Lower leg skin (tissue), 4 donors: ENCODE measurements at places on chromosomes 7 and 10. TPM values are rescaled to one million over a fixed set of nuclear protein-coding genes. Genes with fewer than 3 reads are reported as not detected.
A peak's percentile ranks its signal among the peaks of the same experiment; 100 is the strongest.

GRCh38 chr7:148587076-148587475 lies 3.5 kb upstream of the C7orf33 start:
- no peak for DNase-seq

GRCh38 chr7:29483219-29484104 lies 80.2 kb upstream of the PRR15 start:
- DNase-seq = no peak

- DNase-seq = peak; percentile 6
These were observed 145.6 kb upstream of the FAM20C start for GRCh38 chr7:46830-47140.

DNA sequence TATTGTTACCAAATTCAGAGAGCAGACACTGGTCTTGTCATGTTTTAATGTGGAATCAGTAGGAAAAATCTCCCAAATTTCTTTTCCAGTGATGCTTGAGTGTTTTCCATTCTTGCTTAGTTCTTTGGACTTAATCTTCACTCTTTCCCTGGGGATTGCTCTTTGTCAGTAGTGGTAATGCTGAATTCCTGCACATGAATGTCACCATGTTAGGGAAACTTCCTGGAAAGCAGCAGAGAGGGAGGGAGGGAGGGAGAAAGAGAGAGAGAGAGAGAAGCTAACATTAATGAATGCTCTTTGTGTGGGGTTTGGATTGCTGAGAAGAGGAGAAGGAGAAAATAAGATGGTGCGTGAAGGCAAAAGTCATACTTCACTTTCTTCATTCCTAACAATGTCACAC lies 295.3 kb upstream of the COBL start:
- no peak for DNase-seq

DNA sequence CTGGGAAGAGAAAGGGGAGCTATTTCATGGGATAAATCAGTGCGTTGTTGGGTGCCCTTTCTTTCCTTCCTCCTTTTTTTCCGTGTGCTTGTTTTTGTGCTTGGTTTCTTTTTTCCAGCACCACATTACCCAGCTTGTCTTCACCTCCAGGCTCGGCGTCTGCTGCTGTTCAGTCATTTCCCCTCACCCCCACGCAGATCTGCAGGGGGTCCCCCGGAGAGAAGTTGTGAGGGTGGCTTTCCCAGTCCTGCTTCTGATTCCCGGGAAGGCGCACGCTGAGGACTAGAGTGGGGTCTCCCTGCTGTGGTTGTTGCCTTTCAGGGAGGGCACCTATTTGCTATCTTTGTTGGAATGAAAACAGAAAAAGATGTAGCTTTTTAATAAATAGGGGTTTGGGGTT lies 1.6 kb downstream of the CAMK1D start:
- DNase-seq = no peak

GRCh38 chr7:28409716-28410627 lies 2.3 kb upstream of the CREB5 start:
- DNase-seq = no peak

Gene METTL27
- 6.3 TPM for total RNA-seq

Gene EFCAB10
- total RNA-seq = not detected

Gene FAM131B
- not detected for total RNA-seq

GRCh38 chr7:123351027-123351426 lies 151.3 kb upstream of the SLC13A1 start:
- DNase-seq = no peak

DNA sequence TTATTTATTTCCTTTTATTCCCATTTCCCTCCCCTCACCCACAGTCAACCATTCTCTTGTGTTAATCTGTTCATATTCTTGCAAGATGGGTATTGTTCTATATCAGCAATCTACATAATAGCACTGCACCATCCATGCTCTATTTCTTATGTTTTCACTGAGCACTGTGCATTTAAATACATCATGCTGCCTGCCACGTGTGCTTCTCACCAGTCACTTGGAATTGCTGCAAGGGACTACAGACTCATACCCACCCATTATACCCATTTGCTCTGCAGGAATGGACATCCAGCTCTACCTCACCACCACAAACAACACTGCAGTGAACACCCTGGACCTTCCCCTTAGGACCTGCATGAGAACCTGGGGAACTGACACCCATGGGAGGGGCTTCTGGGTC lies 20.8 kb downstream of the DLG5 start:
- DNase-seq = no peak
